Inflammatory macrophage treated with lipopolysaccharide for 4 hours (primary cell): ENCODE measurements at places on chromosomes 13 and 19.

DNA sequence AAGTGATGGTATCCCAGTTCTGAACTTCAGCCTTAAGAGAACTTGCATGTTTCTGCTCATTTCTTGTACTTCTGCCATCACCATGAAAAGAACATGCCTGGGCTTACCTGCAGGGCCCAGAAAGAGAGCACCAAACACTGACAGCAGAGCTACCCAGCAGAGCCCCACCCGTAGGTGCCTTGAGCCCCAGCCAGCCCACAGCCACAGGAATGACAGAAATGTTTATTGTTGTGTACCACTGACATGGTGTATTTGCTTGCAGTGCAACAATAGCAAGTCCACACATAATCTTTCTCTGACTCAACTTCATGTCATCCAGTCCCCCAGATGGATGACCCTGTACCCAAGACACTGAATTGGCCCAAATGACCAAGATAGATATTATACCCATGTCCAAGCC, 195.2 kb downstream of the TSHZ3 start:
- DNase-seq, result no peak

DNA sequence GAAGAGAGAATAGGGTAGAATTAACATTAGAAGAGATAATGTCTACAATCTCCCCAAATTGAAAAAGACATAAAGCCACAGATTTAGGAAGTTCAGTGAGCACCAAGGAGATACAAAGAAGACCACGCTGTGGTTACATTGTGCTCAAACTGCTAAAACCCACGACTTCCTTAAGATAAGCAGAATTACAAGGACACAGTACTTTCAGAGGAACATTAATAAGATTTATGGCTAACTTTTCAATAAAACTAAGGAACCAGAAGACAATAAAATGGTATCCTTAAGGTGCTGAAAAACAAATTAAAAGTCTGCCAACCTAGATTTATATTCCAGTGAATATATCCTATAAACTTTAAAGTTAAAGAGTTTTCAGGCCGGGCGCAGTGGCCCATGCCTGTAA, 7.4 kb upstream of the IL17D start:
- DNase-seq, result no peak

GRCh38 chr13:51958217-51958547, 53.1 kb downstream of the ATP7B start:
- DNase-seq, result no peak

- peak; percentile 62 for DNase-seq
Measured at GRCh38 chr19:54325194-54325621, 12.2 kb upstream of the LILRA5 start.

DNA sequence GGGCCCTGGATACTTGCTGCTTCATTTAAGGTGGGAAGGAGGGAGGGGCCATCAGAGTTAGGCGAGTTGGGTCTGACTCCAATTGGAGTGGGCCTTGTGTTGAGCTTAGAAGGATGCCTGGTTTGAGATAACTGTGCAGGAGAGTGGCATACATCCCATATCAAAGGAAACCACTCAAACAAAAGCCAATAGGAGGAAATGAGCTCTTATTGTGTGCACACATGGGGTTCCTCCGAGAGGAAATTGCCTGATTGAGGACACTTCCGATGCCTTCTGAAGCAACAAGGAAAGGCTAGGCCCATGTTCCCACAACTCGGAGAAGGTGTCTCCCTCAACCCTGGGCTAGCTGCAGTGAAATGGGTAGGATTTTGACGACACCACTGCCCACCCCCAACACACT, 19.6 kb downstream of the MBNL2 start:
- DNase-seq, result no peak

DNA sequence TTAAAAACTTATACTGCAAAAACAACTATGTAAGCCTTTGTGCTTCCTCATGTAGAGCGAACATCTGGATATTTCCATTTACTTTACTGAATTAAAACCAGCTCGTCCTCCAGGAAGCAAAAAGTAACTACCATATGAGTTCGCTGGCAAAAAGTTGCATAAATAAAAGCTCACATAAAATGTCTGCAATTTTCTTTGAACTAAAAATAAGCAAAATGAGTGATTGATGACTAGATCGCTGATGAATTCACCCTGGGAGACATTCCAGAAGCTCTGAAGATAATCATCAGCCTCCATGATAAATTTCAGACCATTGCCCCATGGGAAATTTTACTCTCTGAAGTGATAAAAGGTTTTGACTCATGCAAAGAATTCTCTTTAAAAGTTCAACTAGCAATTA, 67.3 kb upstream of the SACS start:
- DNase-seq, result no peak
